ENCODE measurements at places on chromosomes 16 and 17. TPM values are rescaled to one million over a fixed set of nuclear protein-coding genes. Genes with fewer than 3 reads are reported as not detected.

The RASD1 gene
- total RNA-seq, result 0.60 TPM

The MYADML2 gene
- not detected for total RNA-seq

The HSD11B2 gene
- 6.6 TPM for total RNA-seq

DNA sequence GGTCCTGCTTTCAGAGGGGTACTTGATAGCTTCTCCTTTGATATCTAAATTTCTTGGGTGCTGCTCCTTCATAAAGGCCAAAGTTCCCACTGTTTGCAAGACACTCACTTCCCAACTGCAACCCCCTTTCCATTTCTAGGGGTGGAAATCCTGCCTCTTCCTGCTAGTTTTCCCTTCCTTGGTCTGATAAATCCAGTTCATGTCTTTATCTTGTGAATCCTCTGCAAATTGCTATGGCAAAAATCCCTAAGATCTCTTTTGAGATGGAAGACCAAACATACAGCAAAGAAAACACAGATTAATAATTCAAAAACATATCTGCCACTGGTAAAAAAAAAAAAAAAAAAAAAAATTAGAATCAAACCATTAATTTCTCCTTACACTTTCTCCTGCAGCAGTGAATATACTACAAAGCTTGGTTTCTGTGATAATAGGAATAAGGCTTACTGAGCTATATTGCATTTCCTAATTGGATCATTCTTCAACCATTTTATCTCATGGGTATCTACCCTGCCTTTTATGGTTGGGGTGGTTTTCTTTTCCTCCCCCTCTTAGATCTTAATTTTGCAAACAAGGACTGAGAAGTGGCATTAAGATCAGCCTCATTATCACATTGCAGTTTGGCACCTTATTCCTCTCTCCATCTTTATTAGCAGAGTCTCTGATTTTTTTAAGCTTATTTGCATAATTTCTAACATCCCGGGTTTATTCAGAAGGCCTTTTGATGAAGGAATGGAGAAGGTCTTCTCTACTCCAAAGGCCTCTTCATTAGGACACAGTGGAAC lies 439.1 kb downstream of the XYLT1 start:
- no peak for ATAC-seq

DNA sequence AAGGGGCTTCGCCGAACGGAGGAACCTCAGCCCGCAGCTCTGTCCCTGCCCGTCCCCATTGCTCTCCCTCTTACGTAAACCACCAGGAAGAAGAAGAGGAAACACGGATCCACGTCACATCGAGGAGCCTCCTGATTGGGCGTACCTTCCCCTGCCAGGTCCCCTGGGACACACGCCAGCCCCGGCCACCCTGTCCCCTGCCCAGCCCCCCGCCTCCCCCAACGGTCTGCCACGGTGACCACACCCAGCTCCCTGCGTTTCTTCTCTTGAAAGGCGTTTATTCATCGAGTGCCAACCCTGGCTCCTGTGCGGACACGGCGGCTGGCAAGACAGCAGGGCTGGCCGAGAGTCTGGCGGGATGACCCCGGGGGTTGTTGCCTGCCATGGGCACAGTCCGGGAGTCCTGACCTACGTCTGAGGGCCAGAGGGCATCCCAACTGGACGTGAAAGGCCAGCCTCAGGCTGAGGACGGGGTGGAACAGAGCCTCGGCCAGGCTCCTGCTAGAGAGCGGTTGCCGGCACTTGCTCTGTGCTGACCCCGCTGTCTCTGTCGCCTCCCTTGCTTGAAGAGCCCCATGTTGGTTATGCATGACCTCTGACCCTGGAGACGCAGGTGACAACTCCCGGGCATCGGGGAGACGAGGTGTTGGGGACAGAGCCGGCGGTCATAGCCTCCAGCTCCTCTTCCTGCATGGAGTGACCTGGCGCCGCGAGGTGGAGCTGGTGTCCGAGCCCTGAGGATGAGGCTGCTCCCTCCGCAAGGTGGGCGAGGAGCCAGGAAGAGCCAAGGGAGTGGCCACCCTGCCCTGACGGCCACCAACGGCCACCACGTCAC lies 40.5 kb upstream of the ACSF3 start:
- peak; percentile 40 for ATAC-seq
